ENCODE measurements at places on chromosomes 2 and 18.

GRCh38 chr2:210388148-210388547 lies 73.2 kb upstream of the MYL1 start:
- no peak for DNase-seq

GRCh38 chr18:7482342-7482741 lies 84.8 kb upstream of the PTPRM start:
- no peak for DNase-seq

GRCh38 chr18:40685219-40685618 lies 1269.8 kb upstream of the PIK3C3 start:
- DNase-seq = no peak

DNA sequence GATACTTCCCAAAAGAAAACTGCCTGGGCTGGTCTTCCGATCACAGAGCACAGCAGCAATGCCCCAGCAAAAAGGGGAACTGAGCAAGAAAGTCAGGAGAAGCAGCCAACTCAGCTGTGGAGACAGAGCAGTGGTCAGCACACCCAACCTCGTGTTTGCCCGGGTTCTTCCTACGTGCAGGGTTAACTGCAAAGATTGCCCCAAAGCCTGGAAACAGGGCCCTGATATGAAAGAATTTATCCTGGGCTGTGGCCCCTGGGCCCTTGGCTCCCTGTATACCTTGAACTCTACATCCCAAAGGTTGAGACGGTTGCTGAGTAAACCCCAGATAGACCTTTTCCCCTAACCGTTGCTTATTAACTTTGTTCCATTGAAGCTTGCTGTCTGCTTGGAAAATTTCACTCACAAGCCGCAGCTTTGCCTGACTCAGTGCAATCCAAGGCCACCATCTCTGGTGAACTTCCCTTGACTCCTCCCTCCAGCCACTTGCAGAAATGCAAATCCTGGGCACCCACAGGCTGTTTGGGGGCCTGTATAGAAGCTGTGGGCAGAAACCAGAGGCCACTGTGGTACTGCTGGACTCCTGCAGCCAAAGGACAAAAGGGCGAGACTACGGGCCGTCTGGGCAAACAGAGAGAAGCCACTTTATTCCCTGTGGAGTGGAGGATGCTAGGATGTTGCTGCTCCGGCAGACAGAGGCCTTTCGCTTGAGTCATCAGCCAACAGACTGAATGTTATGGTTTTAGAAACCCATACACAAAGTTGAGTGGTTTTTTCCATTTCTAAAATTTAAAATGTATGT lies 18.2 kb downstream of the NRP2 start:
- no peak for DNase-seq

DNA sequence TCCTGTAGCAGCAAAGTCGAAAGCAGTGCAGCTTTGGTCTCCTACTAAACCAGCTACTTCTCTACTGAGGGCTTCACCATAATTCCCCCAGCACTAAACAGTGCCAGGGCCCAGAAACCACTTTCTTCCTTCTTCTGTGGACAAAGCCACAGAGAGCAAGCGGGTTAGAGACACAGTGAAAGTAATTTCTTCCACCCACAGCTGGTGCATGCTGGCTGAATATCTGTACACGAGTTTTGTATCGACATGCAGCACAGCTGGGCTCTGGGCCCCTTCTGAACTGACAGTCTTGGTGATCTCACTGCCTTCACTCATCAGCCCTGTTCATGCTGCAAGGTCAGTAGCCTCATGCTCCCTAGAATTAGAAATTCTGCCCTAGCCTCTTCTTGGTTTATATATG lies 74.0 kb upstream of the SULT1C3 start:
- DNase-seq = no peak

Data from D721Med (cell line).